ENCODE measurements at places on chromosomes 1 and 21.

- no peak for DNase-seq
Measured at GRCh38 chr1:221292652-221293051, 413.4 kb downstream of the HLX start.

DNA sequence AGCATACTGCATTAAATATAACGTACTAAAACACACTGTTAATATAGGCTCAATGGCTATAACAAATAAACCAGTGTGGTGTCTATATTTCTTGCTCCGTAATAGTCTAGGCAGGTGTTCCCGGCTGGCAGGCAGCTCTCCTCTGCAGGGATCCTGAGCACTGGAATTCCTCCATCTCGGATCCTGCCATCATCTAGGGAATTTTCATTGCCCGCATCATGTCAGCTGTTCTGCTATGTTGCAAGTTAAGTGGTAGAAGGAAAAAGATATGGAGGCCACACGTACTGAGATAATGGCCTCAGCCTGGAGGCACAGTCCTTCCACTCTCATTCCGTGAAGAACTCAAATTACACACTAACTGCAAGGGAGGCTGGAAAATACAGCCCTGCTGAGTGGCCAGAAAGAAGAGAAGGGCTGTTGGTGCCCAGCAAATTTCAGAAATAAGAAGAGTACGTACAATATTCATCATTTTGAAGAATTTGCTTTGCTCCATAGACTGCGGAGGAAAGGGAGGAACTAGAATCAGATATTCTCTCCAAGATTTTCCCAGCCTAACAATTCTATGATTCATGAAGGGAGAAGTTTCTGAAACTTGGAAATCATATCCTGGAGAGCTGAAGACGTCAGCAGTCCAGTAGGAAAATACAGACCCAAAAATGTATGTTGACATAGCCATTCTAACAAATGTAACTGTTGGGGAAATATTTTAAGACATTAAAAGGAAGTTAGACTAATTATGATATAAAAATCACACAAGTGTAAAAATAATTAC, 263.3 kb downstream of the MRPL39 start:
- no peak for DNase-seq

- DNase-seq: no peak
Measured at GRCh38 chr1:181646710-181647109, 163.4 kb downstream of the CACNA1E start.

GRCh38 chr1:221105578-221105977, 226.3 kb downstream of the HLX start:
- DNase-seq: no peak

GRCh38 chr1:5640845-5641244, 351.4 kb downstream of the NPHP4 start:
- DNase-seq: no peak

GRCh38 chr1:38915352-38915948, 26.2 kb downstream of the RHBDL2 start:
- DNase-seq: no peak

- DNase-seq: no peak
Measured at GRCh38 chr1:33060579-33061083, 20.3 kb upstream of the AZIN2 start.

DNA sequence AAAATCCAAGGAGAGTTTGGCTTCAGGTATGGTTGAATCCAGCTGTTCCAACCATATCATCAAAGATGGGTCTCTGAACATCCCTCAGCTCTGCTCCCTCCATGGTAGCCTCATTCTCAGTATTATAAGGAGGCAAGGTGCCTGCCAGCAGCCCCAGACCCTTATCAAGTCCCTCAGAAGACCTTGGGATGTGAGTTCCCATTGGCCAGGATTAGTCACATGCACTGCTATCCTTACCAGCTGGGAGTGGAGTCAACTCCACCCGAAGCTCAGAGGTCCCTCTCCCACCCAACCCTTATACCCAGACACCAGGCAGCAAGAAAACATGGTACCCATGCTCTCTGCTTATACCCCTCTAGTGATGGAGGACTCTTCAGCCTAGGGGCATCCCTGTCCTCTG, 153.7 kb upstream of the ZBTB40 start:
- DNase-seq: no peak

DNA sequence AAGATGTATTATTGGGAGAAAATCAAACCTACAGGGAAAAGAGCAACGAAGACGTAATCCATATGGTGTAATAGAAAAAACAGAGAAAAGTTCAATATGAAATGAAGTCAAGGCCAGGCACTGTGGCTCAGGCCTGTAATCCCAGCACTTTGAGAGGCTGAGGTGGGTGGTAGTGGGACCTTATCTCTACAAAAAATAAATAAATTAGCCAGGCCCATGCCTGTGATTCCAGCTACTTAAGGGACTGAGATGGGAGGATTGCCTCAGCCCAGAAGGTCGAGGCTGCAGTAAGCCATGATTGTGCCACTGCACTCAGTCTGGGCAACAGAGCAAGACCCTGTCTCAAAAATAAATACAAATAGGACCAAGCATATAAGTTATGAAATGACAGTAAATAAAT, 11.4 kb downstream of the DESI2 start:
- no peak for DNase-seq

DNA sequence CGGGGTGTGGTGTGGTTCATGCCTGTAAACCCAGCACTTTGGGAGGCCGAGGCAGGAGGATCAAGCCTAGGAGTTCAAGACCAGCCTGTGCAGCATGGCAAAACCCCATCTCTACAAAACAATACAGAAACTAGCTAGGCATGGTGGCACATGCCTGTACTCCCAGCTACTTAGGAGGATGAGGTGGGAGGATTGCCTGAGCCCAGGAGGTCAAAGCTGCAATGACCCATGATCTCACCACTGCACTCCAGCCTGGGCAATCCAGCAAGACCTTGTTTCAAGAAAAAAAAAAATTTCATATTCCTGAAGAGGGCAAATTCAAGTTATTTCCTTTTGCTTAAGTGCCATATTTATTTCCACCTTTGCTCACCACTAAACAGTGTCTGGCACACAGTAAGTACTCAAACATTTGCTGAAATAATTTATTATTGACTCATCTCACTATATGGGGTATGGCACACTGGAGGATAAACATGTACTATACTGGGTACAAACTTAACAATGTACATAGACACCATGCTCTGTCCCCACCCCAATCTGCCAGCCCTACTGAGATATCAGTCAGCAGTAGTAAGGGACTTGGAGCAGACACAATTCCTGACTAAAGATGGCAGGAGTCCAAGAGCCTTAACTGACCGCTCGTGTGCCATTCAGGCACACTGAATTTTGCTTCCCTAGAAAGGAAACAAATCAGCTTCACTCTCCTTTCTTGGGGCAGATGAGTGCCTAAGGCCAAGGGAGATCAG, 15.5 kb downstream of the MEAF6 start:
- no peak for DNase-seq

GRCh38 chr1:100604372-100604771, 66.4 kb downstream of the GPR88 start:
- no peak for DNase-seq

- DNase-seq: no peak
Measured at GRCh38 chr21:24705201-24705600, 902.1 kb downstream of the MRPL39 start.

DNA sequence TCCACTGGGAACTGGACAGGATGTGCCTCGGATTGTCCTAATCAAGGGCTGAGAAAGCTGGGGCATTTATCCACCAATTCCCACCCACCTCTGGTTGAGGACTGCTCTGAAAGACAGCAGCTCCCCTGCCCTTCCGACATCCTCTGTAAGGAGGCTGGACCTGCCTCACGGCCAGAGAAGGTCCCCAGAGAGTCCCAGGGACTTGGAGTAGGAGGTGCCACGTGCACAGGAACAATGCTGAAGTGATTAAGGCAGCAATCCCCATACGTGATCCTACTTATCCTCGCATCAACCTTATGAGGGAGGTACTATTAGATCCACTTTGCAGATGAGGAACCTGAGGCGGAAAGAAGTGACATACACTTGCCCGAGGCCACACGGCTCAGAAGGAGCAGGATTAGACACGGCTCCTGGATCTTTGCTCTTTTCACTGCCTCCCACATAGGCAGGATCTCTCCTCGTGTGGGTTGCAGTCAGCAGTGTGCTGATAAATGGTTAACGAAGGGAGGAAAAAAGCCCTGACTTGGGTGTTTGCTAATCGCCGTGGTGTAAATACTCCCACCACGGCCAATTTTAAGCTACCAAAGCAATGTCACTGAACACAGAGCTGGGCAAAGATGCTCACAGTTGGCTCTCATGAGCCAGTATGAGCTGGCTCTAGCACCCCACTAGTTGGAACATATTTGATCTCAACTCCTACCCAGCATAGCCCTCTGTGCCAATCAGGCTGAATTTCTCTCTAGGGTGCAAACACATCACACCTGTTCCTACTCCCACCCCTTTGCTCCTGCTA, 18.6 kb upstream of the LDLRAP1 start:
- no peak for DNase-seq

GRCh38 chr1:53288790-53289429, 39.0 kb downstream of the LRP8 start:
- no peak for DNase-seq

DNA sequence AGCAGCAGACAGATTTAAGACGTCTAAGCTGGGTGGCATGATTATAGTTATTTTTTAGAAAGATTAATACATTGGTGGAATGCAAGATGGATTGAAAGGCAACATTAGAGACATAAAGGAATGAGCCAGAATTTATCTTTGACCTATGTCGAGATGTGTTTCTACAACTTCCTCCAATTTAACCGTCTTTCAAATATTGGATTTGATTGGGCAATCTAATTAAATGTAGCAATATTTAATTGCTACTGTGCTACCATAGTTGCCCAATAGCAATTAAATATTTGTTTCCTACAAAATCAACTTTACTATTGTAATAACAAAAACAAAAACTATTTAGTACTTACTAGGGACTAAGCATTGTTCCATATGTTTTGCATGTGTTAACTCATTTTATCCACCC, 30.4 kb upstream of the CYP4A22 start:
- DNase-seq: no peak

DNA sequence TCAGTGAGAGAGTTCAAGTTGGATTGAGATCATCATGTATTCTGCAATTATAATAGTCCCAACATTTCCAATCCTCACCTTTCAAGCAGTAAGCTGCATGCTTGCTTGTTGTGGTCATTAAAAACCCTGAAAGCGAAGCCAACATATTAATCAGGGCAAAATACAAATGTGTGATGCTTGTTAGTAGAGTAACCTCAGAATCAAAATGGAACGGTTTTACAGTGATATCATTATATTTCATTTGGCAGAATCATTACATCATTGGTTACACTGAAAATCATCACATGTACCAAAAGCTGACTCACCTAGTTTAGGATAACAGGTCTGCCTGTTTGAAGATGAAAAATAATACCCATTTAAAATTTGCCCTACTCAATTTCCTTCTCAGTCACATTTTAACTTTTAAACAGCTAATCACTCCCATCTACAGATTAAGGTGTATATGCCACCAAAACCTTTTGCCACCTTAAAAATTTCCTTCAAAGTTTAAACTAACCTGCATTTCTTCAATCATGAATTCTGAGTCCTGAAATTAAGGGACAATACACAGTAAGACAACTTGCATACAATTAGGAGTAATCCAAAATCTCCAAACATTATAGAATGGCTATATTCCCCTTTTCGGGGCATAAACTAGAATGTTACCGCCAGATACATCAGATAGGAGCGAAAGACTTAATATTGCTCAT, 3.5 kb downstream of the GAS5 start:
- no peak for DNase-seq

- no peak for DNase-seq
Measured at GRCh38 chr1:182259229-182259872, 132.2 kb downstream of the GLUL start.

DNA sequence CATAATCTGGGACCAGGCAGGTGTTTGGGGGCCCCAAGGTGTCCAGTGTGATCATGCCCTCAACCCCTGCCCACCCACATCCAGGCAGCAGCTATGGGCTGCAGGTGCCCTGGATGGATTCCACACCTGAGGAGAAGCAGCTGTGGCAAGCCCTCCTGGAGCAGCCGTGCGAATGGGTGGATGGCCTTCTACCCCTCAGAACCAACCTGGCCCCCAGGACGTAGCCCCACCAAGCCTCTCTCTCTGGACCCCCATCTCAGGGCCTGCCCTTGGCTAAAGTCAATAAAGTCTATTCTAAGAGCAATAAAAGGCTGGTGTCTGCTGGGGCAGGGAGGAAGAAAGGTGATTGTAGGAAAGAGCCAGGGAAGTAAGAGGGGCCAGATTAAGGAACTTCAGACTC, 11.8 kb downstream of the SYTL1 start:
- DNase-seq: no peak

DNA sequence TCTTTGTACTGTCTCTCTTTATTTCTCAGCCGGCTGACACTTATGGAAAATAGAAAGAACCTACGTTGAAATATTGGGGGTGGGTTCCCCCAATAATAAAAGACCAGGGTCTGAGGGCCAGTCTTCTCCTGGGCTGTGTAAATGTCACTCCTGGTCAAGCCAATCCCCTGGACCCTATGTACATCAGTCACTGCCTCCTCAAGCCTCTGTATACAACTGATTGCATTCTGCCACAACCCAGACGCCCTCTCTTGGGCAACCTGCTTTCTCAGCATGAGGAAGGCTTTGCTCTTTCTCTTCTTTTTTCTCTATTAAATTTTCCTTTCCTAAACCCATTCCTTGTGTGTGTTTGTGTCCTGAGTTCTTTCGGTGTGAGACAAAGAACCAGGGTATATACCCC, 84.1 kb upstream of the SERBP1 start:
- no peak for DNase-seq

GRCh38 chr1:227731241-227731677, 3.8 kb downstream of the JMJD4 start:
- no peak for DNase-seq

GRCh38 chr1:61220536-61220935, 138.2 kb downstream of the NFIA start:
- DNase-seq: no peak

GRCh38 chr21:32329776-32330175, 31.1 kb downstream of the MRAP start:
- DNase-seq: no peak

DNA sequence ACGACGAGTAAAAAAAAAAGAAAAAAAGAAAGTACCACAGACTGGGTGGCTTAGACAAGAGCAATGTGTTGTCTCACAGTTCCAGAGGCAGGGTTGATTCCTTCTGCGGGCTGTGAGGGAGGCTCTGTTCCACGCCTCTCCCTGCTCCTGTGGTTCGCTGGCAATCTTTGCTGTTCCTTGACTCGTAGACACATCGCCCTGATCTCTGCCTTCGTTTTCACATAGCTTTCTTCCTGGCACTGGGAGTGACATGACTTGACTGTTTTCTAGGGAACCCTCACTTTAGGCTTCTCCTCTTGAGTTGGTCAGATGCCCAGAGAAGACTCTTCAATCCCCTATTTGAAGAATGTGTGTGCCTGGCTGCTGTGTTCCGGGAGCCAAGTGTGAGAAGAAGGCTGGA, 133.6 kb downstream of the TM2D1 start:
- DNase-seq: no peak

- DNase-seq: no peak
Measured at GRCh38 chr21:41483415-41483814, 24.5 kb downstream of the TMPRSS2 start.

DNA sequence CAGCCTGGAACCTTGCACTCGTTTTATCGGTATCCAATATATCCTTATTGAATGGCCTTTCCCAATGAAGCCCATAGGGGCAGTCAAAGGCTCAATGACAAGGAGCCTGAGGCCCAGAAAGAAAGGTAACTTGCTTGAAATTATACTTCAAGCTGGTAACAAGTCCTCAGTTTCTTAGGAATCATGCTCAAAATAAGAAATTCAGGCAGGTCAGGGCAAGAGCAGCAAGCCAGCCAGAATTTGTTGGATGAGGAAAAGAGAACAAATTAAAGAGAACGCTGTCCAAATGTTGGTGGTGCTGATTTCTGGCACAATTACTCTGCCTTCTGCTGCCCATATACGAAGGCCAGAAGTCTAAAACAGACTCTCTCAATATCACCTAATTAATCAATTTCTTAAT, 77.6 kb downstream of the DDX20 start:
- DNase-seq: no peak

Measured in GM10248 (cell line).